ENCODE measurements at places on chromosomes 1 and 21.
A peak's percentile ranks its signal among the peaks of the same experiment; 100 is the strongest.

DNA sequence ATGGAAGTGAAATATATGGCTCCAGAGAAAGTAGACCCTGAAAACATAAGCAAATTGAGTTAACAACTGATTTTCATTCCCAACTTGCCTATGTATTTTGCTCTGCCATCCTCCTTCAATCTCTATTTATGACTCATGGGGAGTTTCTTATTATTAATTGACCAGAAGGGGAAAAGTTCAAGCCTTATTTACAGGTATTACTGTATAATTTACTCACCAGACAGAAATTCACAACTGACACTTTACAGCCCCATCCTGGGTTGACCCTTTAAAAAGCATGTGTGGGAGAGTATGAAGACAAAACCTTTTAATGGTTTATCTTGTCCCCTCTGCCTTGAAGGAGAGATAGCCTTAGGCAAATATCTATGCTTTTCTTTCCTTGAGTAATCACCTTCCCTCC, 39.8 kb upstream of the C1orf53 start:
- DNase-seq: no peak

DNA sequence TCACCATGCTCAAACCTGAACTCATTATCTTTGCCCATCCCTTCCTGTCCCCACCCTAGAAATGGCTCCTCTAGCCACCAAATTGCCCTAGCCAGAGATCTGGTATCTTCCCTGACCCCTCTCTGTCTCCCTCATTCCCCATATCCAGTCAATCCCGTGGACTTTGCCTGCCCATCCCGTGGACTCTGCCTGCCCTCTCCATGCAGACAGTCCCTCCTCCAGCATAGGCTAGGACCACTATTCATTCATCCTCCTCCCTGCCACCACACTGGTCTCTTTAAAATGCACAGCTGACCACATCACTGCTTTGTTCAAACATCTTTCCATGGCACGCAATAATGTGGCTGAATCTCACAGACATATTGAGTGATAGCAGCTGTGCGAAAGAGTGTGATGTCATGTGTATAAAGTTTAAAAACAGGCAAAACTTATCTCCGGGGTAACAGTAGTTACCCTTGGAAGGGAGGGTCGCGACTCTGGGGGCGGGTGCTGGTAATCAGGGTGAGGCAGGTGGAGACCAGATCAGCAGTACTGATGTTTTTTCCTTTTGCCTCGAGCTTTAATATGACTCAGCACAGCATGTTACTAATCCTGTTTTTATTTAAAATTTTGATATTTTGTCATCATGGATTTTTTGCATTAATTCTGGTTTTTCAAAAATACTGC, 4.8 kb upstream of the SLC2A1 start:
- DNase-seq: no peak

DNA sequence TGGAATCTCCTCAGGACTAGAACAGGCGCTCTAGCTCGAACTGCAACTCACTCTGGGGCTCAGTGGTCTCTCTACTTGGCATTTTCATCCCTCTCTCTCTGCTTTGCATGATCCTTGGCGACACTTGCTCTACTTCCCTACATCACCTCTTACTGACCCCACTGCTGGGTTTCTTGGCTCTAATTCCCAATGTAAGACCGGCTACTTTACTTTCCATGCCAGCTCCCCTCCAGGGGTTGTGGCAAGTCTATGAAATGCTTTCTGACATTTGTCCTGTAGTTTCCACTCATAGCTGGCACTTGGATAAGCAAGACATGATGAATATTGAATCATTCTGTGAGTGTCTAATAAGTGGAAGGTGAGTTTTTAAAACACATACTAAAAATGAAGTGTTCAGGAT, 292.3 kb downstream of the USP25 start:
- DNase-seq: no peak

GRCh38 chr1:108878160-108878469, 1.3 kb downstream of the GPSM2 start:
- no peak for DNase-seq

GRCh38 chr1:91173346-91173890, 151.6 kb upstream of the ZNF644 start:
- no peak for DNase-seq

DNA sequence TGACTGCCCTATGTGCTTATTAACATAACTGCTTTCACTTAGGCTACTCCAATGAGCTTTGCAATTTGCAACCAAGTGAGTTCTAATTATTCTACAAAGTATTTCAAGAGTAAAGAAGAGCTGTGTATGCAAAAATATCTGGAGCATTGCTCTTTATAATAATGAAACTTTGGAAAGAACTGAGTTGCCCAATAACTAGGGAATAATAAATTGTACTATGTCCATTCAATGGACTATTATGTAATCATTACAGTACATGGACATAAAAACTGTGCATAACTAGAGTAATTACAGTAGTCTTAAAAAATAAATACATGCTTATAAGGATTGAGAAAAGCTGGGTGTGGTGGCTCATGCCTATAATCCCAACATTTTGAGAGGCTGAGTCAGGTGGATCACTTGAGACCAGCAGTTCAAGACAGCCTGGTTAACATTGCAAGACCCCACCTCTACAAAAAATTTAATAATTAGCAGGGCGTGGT, 70.3 kb upstream of the JAK1 start:
- no peak for DNase-seq

DNA sequence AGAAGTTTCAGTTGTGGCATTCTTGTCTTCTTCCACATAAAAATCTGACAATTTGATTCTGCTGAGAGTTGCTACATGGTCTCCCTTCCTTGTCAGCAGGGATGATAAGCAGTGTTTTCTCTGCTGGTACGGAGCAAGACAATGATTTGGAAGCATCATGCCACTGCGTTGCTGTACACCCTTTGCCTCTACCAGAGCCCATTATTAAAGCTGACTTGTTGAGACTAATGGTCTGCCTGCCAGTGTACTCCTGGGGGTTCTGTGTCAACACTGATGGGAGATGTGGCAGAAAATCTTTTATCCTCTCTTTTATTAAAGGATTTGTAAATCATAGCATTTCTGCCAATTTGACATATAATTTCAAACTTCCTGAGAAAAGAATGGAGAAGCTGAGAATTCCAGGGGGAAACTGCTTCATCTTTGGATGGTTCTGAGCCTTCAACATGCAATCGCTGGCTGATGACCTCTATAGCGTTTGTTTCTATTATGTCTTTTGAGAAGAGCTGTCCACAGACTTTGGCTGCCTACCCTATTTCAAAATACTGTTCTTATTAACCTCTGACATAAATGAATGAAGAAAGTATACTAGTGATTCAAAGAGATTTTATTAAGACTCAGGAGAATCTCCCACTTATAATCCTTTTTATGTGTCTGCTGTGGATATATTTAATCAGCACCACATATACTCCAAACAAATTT, 47.9 kb upstream of the DYNLT5 start:
- no peak for DNase-seq

GRCh38 chr1:13702425-13703127, 2.6 kb downstream of the PRDM2 start:
- DNase-seq: no peak

- no peak for DNase-seq
These were observed 12.1 kb downstream of the MCL1 start for GRCh38 chr1:150567341-150567716.

DNA sequence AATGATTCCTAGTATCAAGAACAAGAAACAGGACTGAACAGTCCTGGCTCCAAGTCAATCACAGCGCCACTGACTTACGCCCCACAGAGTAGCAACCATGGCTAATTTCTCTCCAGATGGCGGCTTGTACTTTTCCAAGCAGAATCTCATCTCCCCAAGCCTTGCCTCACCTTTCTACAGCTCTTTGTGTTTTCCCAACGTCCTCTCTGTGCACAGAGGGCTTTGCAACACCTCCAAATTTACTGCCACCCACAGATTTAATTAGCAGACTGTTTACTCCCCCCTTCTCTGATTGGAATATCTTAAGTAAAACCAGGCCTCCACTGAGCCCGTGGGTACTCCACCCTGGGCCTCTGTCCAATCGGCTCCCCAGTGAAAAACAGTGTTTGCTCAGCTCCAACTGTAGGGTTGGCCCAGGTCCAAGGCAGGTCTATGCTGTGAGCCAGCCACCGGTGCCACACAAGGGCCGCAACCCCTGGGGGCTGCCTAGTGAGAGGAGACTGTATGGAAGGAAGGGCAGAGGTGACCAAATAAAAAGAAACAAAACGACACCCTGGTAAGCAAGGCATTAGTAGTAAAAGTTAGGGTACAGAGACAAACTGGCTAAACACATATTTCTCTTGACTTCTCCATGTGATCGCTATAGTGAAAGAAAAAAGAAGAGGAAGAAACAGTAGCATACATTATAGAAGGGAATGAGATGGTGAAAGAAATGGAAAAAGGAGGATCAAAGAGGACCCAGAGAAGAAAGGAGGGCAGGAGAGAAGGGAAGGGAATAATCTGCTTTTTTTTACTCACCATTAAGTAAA, 128.4 kb upstream of the SOD1 start:
- peak; percentile 97 for DNase-seq

- no peak for DNase-seq
These were observed 13.8 kb downstream of the CEP350 start for GRCh38 chr1:179968284-179968993.

GRCh38 chr1:70930062-70930461, 117.6 kb downstream of the PTGER3 start:
- no peak for DNase-seq

DNA sequence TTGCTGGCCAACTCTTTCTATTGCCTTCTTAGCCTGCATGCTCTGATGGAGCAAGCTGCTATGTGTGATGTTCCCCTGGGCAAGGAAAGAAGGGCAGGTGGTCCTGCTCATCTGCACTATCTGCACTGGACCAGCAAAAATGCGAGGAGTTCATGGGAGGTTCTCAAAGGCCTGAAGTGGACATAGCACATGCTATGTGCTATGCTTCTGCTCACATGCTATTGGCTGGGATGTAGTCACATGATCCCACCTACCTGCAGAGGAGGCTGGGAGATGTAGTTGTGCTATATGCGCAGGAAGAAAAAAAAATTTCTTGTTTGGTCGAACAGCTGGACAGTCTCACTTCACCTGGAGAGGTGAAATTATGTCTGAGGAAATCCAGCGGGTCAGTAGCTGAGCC, 587.7 kb downstream of the MATN1 start:
- no peak for DNase-seq

DNA sequence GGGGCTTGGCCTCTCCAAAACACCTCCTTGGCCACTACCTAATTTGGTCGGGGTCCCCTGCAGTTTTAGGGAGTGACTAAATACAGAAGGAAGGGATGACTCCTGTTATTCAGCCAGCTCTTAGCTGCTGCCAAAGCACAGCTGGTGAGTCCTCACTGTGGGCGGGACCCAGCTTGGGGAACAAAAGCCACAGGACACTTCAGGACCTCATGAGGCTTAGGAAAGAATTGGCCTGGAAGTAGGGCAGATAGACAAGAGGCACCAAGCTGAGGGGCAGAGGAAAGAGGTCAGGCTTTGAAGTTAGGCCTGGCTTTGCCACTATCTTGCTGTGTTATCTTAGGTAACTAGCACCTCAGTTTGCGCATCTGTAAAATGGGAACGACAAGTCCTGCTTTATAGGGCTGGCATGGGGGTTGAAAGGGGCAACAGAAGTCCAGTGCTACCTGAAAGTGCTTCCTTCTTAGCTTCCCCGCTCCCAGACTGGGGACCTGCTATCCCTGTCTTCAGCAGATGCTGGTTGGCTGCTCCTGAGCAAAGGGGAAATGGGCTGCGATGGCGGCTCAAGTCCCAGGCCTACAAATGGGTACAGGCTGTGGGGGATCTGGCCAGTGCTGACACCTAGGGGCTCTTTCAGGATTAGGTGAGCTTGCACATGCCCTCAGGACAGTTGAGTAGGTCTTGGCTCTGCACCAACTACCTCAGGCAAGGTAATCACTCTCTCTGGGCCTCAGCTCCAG, 15.7 kb downstream of the IFI6 start:
- DNase-seq: no peak

GRCh38 chr1:183193963-183194525, 8.0 kb downstream of the LAMC2 start:
- DNase-seq: no peak
